ENCODE measurements at places on chromosomes 2 and 18.

DNA sequence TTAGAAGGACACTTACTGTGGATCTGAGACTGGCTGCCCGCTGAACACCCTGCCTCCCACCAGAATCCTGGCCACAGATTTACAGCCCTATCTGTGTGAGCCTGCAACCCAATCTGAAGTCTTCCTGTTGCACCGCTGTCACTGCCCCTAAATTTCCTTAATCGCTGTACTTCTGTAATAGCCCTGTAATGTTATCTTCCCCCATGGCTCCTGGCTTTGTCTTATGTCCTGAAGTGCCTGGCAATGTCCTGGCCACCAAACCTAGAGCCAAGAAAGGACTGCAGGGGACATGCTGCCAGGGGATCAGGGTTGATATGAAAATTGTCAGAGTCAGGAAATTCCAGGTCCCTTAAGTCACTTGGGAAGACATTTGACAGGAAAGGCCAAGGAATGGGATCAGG lies 52.7 kb downstream of the FHOD3 start:
- no peak for DNase-seq

- DNase-seq = peak; percentile 41
Observed at GRCh38 chr18:46916551-46917107, 678 bp downstream of the PIAS2 start.

- DNase-seq = no peak
Observed at GRCh38 chr2:213286161-213286560, 1.9 kb downstream of the SPAG16 start.

- no peak for DNase-seq
Observed at GRCh38 chr18:9066817-9067306, 35.6 kb upstream of the NDUFV2 start.

GRCh38 chr2:28606986-28607441 lies 111.2 kb downstream of the PLB1 start:
- DNase-seq = peak; percentile 17

DNA sequence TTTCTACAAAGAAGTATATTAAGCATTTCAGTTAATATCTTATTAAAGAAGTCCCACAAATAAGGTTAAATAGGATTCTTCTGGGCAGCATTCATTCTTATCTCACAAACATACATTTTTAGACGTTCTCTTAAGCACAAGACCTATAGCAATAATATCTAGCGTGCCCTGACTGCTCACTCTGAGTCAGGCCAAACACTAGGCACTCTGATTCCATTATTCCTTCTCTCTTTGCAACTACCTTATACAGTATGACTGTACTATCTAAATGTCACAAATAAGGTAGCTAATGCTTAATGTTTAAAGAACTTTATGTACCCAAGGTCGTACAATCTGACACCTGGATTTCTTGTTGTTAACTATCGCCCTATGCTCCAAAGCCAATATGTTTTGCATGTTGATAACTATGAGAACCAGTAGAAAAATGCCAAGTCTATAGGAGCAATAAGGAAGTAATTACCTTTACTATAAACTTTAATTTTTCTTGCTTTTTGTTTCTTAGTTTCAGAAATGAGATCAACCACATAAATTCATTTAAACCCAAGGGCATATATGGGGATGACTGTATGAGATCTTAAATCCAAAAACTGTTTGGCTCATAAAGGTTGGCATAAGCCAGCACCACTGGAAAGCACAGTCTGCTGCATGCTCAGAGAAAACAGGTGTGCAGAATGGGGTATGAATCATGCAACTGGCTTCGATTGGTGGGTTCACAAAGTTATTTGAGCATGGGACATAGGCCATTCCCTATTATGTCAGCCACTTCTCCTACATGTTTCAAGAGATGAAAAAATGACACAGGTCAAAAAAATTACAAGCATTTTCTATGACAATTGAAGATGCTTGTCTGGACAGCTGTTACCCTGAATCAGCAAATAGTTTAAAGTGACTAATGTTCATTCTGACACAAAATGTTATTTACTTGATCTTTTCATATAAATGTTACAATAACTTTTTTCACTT lies 352.0 kb downstream of the IRS1 start:
- DNase-seq = peak; percentile 44

GRCh38 chr2:37676274-37676673 lies 4.8 kb upstream of the CDC42EP3 start:
- DNase-seq = peak; percentile 60

DNA sequence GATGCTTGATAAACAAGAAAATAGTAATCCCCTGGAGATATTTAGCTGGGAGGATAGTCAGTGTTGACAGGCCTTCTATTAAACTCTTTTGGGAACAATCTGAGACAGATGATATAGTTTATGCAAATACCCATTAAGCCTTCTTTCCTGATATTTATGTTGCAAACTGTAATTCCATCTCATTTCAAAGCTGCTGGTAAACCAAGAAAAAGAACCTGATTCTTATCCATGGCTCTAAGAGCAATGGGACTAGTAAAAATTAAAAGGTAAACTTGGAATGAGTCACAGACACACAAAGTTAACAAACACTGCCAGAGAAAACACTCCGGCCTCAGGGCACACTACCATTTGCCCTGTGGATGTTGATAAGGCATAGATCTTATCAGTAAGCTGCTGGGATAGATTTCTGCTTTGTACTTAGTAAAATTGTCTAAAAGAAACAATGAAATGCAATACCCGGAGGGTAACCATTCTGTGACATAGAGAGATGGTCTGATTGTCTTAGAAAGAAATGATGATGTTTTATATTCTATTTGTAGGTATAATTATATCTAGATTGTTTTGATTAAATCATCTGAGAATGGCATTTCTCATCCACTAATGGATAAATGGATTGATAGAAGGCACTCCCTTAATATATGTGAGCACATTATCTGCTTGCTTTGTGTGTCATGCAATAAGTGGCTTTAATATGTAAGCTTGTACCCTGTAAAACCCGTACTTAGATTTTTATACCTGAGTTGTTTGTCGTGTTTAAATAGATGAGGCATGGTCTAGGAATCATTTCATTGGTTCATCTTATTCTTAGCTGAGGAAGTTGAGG lies 13.2 kb downstream of the GALR1 start:
- no peak for DNase-seq

DNA sequence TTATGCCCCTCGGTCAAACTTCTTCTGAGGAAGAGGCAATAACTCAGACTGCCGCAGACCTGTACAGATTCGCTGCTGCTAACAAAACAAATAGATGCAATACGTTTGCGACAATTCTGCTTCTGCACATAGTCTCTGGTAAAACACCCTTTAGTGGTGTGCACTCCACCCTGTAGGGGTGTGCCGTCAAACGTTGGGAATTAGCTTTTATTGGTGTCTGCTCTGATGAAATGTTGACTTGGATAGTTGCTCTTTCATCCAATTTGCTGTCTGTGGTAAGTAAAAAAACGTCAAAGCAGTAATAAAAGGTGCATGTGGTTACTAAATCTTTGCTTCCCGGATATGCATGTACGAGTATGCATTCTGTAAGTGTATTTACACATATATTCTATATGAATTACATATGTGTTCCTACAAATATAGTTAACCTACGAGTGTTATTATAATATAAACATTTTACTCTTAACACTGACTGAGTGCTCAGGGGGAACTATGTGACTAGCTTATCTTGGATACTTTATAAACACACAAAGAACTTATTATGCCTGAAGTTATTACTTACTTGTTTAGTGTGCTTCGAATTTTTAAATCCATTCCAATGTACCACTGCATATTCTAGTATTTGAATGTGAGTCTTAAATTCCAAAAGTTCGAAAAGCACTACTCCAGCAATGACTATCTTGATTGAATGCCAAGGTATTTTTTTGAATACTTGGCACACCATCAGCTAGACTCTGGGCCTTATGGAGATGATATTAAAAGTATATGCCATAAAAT lies 610.2 kb downstream of the ZEB2 start:
- DNase-seq = no peak

DNA sequence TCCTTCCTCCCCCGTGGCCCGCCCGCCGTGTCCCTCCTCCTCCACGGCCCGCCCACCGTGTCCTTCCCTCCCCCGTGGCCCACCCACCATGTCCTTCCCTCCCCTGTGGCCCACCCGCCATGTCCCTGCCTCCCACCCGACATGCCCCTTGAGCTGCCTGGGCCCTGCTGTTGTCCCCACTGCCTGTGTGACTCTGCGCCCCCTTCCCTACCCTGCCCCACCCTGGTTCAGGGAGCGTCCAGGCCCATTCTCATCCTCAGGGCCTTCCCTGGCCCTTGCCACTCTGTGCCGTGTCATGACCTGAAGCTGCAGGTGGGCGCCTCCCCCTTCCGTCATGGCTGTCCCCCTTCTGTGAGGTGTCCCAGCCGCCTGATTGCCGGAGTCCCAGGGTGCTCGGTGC lies 20.7 kb downstream of the D2HGDH start:
- no peak for DNase-seq
